ENCODE measurements at places on chromosomes 5 and 9.

DNA sequence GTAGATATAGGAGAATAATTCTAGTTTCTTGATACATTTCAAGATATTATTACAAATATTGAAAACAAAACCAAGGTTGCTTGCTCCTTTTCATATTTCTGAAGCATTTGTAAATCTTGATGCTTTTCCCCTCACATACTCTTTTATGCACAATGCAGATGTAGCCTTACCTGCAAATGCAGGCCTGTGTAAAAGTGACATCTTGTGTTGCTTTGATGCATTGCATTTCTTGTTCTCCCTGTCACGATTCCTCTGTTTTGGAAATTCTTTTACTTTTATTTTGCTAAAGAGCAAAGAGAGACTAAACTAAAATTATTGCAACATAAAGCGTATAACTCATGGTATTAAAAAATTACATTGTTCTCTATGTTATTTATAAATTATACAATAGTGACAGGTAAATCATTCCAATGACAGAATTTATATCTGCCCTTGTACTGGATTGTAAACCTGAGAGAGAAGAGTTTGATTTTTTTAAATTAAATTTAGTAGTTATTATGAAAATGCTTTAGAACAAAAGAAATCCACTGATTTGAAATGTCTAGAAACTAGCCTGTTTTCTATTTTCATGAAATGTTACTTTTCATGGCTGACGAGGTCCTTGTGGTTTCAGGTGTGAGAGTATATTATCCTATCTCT is 970.0 kb downstream of the MAT2B start:
- DNase-seq: peak; percentile 15

DNA sequence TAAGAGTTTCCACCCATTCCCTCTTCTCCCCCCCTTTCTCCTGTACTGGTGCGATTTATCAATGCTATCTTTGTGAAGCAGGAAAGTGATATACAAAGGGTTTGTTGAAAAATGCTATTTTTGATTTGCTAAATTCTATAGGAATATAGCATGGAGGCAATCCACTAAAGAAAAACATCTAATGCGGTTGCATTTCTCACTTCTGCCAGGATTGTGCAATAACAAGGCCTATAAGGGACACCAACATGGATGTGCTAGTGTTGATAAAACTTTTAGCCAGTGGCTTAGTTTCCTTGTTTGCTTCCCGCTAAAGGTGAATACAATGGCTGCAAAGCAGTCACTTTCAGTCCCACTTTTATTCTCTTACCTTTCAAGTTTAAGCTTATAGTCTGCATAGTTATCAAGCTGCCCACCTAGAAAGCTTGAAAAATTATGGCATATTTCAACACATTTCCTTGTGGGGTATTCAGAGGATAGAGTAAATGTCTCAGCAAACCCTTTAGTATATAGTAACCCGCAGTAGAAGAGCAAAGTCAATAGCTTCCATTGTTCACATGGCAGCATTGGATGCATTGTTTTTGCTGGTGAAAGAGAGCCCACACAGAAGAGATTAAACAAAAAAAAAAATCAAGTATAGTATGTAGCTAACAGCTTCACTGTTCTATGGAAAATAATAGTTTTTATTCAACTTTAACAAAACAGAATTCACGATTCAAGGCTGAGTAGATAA is 674.6 kb upstream of the SEMA6A start:
- no peak for DNase-seq

DNA sequence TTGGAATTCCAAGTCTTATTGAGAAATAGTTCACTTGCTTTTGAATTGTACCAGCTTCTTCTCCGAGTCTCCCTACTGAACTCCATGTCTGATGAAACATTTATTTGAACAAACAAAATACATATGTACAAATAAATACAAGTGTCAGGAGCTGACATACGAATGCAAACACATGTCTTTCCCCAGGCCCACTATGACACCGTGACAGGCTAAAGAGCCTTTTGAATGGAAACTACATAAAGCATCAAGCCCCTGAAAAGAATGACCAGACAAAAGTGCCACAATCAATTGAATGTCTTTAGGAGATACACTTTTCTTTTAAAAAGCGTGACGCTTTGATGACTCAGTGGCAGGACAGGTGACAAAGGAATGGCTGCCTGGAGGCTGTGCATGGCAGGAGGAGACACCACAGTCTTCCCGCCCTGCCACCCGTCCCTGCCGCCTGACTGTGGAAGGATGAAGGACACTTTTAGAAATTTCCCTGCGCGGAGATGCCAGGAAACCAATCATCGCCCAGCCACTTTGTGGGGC is 112.4 kb upstream of the BNC2 start:
- no peak for DNase-seq

DNA sequence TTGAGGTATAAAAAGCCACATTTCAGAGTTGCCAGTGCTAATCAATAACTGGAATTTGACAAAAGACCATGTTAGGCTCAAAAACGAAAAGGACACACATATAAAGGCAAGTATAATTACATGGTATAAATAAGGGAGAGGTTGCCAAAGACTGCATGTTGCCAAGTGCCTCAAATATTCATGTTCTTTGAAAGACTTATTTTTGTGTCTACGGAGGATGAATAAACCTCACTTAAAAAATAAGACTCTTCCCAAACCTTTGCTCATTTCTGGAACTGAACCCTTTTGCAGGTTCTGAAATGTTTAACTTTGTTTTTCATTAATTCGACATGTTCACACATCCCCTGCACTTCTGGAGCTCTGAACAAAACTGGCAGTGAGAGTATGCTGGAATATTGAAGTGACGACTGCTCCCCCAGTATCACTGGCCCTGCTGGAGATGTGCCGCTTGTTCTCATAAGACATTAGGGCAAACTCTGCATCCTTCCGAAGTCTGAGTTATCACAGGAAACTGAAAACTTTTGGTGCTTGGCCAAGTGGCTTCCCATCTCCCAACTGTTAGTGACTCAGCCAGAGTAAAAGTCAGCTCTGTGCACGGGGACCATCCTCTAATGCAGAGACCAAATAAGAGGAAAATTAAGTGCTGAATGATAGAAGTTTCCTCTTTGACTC is 336.8 kb downstream of the GLIS3 start:
- DNase-seq: no peak

GRCh38 chr5:143284521-143284920 is 119.0 kb downstream of the NR3C1 start:
- peak; percentile 80 for DNase-seq

GRCh38 chr9:114725930-114726329 is 43.9 kb upstream of the TEX48 start:
- DNase-seq: no peak

DNA sequence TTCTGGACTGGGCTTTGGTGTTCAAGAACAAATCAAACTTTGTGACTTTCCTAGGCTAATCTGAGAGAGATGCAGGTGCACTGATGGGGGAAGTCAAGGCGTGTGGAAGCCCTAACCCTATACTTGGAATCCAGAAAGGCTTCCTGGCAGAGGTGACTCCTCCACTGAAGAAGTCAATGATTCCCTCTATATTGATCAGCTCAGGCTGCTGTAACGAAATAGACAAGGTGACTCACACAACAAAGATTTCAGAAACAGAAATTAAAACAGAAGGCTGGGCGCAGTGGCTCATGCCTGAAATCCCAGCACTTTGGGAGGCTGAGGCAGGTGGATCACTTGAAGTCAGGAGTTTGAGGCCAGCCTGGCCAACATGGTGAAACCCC is 69.6 kb upstream of the GGTA1 start:
- DNase-seq: no peak

DNA sequence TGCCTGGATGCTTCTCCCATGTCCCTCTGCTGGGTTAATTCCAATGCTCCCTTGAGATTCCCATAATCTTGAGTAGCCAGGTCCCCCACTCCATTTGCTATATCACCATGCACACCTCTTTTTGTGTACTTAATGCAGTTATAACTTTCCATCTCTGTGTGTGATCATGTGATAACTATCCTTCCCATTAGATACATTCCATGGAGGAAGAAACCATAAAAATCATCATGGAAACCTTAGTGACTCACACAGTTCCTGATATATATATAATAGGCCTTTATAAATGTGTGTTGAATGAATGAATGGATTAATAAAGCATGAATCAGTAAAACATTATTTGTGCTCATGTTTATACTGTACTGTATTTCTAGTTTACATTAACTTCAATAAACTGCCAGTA is 104.6 kb downstream of the PCSK5 start:
- no peak for DNase-seq

GRCh38 chr5:135091286-135091685 is 57.3 kb upstream of the PITX1 start:
- DNase-seq: no peak

DNA sequence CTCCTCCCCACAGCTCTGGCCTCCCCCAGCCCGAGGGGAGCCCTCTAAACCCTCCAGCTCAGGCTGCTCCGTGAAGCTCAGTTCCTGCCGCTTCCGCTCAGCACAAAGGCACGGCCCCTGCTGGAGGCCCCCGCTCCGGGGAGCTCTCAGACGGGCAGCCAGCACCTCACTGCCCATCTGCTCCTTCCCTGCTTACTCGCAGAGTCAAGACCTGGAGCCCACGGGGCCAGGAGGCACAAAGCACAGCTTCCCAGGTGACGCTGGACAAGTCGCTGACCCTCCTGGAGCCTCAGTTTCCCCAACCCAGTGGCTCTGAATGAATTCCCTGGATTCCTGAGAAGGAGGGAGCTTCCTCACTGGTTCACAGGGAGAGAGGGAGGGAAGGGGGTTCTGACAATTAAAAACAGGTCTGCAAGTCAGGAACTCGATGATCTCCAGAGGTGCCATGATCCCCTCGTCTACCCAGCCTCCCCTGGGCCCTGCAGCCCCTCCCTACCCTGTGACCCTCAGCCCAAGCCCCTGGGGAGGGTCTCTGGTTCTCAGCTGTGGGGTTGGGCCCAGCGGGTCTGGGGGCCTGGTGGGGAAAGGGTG is 36.2 kb downstream of the VAV2 start:
- no peak for DNase-seq

DNA sequence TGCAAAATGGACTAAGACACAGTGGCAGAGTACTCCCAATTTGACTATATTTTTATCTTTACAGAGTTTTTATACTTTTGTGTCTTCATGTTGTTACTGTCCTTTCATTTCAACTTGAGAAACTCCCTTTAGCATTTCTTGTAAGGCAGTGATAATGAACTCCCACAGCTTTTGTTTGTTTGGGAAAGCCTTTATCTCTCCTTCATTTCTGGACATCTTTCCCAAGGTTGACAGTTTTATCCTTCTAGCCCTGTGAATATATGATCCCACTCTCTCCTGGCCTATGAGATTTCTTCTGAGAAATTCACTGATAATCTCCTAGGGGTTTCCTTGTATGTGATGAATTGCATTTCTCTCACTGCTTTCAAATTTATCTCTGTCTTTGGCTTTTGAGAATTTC is 9.2 kb upstream of the SARDH start:
- no peak for DNase-seq

DNA sequence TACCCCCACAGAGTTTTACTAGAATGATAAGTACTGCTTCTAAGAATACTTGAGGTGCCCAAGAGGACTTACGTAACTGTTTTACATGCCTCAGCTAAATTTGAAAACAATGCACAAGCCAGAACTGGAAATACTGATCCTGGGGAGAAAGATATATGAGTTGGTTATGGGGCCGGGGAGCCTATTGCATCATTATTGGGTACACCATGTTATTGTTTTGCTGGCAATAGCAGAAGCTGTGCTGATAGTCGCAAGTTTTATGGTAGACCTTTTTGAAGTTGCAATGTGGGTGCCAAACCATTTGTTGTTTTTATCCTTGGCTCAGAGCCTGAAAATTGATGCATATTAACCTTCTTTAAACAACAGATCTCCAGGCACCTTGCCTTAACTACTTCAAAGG is 108.4 kb upstream of the DHFR start:
- DNase-seq: no peak

DNA sequence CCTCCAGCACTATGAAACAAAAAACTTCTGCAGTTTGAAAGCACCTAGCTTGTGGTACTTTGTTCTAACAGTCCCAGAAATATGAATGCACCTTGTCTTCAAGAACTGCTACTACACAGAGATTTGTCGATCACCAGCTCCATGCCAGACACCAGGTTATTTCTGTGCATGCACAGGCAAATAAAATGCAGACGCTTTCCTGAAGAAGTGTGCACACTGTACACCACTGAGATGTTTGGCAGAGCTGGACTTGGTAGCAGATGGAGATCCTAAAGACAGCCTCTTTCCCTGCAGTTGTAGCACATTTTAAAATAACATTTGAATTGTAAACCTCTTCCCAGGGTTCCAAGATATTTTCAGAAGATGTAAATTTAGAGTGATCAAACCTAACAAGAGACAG is 730.0 kb downstream of the MTRR start:
- no peak for DNase-seq

DNA sequence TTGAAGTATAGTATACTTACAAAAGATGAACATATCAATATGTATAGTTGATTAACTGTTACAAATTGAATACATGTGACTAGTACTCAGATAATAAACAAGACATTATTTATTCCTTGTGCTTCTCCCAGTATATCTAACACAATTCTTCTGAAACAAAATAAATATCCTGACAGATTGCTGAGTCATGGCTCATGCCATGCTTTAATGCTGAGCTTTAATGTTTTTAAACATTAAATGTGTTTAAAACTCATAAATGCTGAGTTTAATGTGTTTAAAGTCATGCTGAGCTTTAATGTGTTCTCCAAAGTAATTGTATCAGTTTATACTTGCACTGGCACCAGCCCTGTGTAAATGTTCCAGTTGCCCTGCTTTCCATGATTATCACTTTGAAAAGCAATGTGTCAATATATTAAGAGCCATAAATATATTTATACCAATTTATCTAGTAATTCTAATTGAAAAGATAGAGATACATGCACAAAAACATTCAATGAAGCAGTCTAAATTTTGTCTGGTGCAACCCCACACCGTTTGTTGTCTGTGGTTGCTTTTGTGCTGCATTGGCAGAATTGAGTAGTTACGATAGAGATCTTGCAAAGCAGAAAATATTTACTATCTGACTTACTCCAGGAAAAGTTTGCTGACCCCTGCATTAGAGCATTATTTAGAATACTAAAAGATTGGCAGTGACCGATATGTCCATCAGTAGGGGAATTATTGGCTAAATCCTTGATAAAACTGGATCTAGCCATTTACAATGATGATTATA is 15.7 kb downstream of the KIAA1958 start:
- DNase-seq: no peak

DNA sequence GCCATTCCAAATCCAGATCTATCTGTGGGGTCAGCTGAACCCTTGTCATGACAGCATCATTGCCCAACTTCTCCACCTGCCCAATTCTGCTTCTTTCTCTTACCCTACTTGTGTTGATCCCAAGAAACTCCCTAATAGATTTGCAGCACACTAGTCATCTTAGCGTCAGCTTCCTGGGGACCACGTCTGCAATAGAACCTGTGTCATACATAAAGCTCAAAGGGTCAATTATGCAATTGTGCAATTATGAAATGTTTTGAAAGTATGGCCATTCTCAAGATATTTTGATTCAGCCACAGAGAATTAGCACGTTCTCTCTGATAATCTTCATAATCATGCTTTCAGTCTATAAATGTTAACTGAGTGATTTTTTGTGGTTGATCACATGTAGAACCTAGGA is 87.4 kb upstream of the PAPPA start:
- DNase-seq: no peak

GRCh38 chr5:158165647-158166046 is 306.7 kb upstream of the CLINT1 start:
- no peak for DNase-seq

GRCh38 chr5:53560506-53561191 is at the start of gene NDUFS4:
TSS of gene NDUFS4 (plus strand) at chr5:53560639. CDS start at chr5:53560663, 24 bp downstream.
- DNase-seq: peak; percentile 77
